Cortex of kidney (tissue), 1 donor: ENCODE measurements at places on chromosomes 7 and 10.

GRCh38 chr7:90209776-90210175, 1.8 kb upstream of the STEAP2 start:
- DNase-seq, result no peak

DNA sequence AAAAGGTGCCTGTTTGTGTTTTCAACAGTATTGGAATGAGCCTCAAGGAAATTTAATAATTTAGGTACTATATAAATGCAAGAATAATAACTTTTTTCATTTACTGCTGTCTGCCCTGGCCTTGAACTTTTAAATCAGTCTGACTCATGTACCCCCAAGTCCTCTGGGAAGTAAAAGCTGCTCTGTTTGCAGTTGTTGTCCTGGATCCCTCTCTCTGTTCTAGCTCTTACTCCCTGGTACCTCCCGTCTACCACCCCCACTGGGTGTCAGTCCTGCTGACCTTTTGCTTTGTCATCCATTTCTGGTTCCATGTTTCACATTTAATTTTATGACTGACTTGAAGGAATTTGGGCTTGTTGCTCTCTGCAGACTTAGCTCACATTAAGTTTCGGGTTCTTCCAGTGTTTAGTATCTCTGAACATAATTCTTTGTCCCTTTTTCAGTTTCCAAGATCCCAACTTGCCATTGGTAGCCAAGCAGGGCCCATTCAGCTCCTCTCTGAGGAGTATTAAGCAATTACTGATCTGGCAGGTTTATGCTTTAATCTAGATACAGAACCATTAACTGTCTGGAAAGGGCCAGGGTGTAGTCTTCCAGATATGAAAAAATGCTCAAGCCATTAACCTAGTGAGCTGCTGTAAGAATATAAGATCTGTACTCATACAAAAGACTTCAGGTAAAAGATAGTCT, 208.7 kb upstream of the FAM3C start:
- DNase-seq, result no peak

GRCh38 chr10:77285529-77286182, 352.0 kb downstream of the KCNMA1 start:
- DNase-seq, result no peak

GRCh38 chr7:127900732-127901685, 130.2 kb downstream of the LRRC4 start:
- no peak for DNase-seq

DNA sequence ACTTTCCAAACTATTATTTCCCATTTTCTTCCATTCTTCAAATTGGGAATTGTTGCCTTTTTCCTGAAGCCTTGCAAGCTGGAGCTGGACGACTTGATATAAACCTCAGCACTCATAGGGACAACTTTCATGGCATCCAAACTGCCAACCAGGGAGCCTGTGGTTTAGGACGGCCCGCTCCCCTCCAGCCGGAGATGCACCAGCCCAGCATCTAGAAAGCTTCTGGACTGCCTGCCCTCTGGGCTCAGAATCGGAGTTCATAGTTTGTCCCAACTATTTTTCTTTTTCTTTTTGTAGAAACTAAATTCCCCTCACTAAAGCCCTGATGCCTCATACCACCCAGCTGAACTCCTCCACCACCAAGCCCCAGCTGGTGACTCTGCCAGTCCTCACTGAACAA, 200.3 kb downstream of the DNAJB6 start:
- DNase-seq, result no peak

- no peak for DNase-seq
Measured at GRCh38 chr7:41824284-41824683, 121.4 kb upstream of the INHBA start.

DNA sequence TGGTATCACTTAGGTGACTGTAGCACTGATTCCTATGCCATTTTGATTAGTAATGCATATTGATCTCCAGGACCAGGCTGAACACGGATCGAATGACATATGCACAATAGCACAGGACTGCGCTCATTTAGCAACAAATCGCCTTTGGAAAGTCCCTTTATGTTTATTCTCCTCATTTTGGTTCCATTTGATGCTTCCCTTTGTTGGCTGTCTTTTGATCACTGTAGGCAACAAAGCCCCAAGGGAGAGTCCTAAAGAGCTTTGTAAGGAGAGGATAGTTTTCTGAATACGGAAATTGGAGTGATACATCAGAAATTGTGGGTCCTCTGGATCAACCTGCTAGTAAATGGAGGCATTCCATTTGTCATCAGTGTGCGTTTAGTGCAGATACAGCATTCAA, 1111.4 kb downstream of the SORCS1 start:
- no peak for DNase-seq

- no peak for DNase-seq
Measured at GRCh38 chr10:110867807-110868465, 3.8 kb upstream of the PDCD4 start.

GRCh38 chr7:118590107-118590506, 365.6 kb downstream of the ANKRD7 start:
- DNase-seq, result no peak

DNA sequence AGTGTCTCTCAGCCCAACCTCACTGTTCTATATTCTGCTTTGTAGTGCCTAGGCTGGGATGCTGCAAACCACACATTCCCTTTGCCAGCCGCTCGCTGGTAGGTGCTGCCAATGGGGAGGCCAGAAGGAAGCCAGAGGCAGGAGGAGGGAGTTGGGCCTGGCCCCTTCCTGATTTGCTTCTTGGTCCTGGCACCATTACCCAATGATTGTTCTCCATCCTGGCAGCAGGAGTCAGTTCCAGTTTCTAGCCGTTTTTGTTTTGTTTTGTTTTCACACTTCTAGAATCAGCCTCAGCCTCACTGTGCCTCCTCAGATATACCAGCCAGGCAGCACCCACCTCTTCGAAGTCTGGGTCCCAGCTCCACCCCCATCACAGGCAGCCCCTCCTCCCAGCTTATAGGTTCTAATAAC, 27.4 kb upstream of the LOXL4 start:
- no peak for DNase-seq

- no peak for DNase-seq
Measured at GRCh38 chr7:100966542-100967291, 2.6 kb upstream of the MUC12 start.

GRCh38 chr10:125264091-125264490, 103.7 kb upstream of the CTBP2 start:
- no peak for DNase-seq

DNA sequence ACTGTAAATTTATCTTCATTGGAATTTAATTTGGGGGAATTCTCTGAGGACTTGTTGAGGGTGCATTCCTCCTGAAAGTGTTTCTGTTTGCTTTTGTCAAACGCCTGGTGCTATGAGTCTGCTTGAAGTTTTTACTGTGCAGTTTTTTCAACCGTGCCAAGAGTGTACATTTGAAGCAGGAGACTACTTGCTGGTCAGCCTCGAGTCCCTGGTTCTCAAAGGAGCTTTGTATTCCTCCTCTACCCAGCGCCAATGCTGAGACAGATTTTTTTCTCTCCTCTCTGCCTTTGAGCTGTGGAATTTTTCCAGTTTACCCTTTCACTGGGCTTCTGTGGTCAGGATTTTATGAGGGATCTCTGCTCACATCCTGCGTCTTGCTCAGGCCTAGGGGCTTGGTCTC, 62.1 kb downstream of the NPY start:
- DNase-seq, result no peak

DNA sequence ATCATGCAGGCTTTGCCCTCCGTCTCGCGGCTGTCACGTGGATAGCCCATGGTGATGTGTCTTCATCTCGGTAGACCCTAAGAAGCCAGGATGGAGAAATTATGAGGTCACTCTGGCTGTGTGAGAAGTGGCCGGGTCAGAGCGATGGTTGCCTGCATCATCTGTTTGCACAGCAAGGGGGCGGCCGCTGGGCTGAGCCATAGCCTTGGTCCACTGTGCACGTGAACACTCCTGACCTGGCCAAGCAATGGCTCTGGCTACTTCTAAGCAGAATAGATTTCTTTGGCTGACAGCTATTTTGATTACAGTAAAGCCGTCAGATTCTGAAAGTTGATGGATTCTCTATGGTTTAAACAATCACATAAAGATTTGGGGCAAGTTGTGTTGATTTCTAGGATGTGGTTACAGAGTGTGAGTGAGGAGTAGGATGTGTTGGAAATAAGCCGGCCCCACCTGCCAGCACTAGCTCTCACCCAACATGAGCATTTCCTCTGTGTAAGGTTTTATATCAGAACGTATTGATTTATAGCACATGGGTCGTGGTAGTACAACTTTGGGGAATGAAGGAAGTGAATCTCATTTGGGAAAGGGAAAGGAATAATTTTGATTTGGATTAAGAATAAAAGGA, 214.4 kb upstream of the GPR26 start:
- DNase-seq, result no peak

- no peak for DNase-seq
Measured at GRCh38 chr10:125144693-125145623, 15.4 kb downstream of the CTBP2 start.

- no peak for DNase-seq
Measured at GRCh38 chr10:42112331-42113157, 525.8 kb downstream of the ZNF33B start.

DNA sequence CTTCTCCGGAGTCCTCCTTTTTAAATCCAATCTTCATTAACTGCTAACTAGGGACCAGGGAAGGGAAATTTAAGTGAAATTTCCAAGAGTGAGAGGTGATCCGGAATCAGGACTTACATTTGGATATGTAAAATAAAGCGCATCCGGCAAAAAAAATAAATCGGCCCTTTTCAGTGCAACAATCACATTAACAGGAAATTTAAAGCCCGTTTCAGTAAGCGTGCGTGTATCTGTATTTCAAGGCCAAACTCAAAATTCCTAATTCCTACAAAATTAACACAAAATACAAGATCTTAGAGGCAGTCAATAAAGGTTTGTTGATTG, 771 bp downstream of the DNAJC9 start:
- DNase-seq, result no peak

- no peak for DNase-seq
Measured at GRCh38 chr10:68348265-68348741, 15.6 kb upstream of the PBLD start.

DNA sequence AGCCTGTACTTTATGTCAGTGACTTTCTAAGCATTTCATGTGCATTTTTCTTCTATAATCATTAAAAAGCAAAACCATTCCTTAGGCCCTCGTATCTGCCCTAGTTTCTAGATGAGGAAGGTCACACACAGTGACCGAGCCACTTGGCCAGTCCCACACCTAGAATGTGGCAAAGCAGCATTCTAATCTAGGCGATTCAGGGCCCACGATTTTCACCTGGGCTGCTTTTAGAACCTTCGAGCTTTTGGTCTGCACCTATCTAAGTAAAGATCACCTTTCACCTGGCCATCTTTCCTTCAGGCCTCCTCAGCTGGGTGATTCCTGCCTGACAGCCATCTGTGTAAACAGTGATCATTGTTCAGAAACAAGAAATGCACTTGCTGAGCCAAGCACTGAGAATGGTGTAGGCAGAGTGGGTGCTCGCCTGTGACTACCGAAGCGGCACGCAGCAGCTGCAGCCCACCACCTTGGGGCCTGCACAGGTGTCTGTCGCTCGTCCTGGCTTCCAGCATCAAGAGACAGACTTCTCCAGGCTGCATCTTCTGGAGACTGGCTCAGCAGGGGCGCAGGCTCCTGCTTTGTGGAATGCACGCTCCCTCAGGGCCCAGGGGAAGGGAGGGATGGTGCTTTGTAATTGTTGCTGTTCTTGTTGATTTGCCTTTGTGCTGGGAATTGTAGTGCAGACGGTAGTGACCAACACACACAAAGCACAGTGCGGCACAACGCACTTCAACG, 149.0 kb upstream of the INSYN2A start:
- no peak for DNase-seq

DNA sequence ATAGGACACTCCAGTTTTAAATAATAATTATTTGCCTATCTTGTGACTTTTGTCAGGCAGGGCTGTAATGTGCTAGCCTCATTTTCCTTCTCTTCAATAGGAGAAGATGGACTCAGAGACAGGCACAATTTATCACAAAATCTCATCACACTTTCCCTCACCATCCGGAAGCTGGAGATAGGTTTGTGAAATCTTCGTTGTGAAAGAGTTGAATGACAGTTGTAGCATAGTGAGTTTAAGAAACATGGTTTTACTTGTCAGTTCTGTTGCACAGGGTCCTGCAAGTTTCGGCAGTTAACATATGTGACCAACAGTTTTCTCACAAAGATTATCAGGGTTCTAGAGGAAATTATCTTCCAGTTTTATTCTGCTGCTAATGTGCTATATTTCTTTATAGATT, 37.7 kb upstream of the MAP3K8 start:
- DNase-seq, result no peak

GRCh38 chr10:31645786-31646185, 282.8 kb downstream of the ARHGAP12 start:
- DNase-seq, result no peak

DNA sequence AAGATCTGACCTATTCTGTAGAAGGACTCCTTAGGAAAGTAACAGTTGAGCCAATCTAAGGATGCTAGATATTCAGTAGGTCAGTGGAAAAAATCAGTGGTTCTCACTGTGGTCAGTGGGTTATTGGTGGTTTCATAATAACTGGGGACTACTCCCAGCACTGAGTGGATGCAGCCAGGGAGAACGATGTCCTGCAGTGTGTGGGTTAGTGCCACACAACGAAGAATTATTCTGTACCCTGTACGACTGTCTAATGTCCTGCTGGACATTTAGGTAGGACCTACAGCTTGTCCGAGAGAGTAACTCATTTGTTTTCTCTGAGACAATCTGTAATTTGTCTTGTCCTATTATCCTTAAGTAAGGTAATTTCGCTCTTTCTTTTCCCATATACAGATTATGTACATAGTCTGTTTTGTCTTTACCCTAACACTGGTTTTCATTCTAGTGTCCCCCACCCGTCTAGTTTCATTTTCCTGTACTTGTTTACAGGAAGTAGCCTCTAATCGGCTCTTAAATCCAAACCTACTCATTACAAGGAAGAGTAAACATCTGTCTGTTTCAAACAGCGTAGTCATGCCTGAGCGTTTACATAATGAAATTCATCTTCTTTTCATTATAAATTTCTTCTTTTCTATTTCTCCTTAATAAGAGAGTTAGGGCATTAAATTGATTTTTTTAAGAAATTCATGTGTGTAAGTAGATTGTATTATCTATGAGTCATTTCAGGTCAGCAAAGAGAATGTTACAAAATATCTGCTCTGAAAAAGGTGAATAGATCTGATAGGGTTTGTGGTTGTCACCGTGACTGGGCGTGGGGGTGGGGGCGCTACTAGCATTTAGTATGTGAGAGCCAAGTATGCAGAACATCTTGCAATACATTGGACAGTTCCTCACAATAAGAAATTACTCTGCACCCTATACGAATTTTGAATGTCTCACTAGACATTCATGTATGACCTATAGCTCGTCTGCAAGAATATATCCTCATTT, 8.3 kb upstream of the ZC3HAV1L start:
- DNase-seq, result no peak

GRCh38 chr7:130957137-130957513, 223.1 kb upstream of the KLF14 start:
- DNase-seq, result no peak
